ENCODE measurements at places on chromosomes 5 and 9. TPM values are rescaled to one million over a fixed set of nuclear protein-coding genes. Genes with fewer than 3 reads are reported as not detected.

The TAF1L gene
- polyA plus RNA-seq: 0.22 TPM

- peak; percentile 84 for DNase-seq
- H3K27ac ChIP-seq: no peak overlapping the region
- peaks cover 6% of the 10 kb centered on the region for H3K4me1 ChIP-seq
- H3K36me3 ChIP-seq: no peaks in the 10 kb centered on the region
- no peak overlapping the region for H3K4me3 ChIP-seq
Measured at GRCh38 chr5:142151436-142152383, 43.1 kb downstream of the NDFIP1 start.

The CSF1R gene
- polyA plus RNA-seq: 25.7 TPM

DNA sequence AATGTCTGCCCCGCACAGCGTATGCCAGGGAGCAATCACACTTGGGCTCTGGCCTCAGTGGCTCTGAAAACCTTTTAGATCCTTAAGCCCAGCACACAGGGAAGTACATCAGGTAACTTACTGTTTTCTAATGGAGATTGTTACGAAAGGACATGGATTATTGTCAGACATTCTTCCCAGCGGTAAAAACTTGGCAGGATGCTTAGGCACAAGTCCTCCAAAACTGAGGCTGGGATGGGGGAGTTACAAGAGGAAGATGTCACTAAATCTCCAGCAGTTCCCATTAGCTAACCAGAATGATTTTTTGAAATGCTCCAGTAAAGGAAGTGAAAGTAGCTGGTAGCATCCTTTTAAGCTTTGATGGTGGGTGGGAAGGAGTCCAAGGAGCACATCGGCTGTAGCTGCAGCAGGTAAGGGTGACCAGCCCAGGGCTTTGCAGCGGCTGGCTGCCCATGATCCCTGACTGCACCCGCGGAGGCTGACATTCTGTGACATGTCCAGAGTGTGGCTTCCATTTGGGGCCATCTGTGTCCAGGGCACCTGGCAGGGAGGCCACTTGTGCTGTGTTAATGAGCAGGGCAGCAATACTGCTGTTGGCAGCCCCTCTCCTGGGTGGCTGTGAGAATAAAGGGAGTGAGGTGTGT lies 165.8 kb downstream of the GADD45G start:
- H3K27ac ChIP-seq: no peak overlapping the region
- no peaks in the 10 kb centered on the region for H3K27me3 ChIP-seq
- DNase-seq: no peak
- H3K4me3 ChIP-seq: no peak overlapping the region
- H3K4me1 ChIP-seq: peaks cover 5% of the 10 kb centered on the region
- no peaks in the 10 kb centered on the region for H3K36me3 ChIP-seq

GRCh38 chr9:123335193-123335985 lies 20.6 kb upstream of the CRB2 start:
- DNase-seq: peak; percentile 64
- peaks cover 16% of the 10 kb centered on the region for H3K4me1 ChIP-seq
- H3K27me3 ChIP-seq: no peaks in the 10 kb centered on the region
- no peak overlapping the region for H3K4me3 ChIP-seq

GRCh38 chr5:65014769-65015168 lies 246.0 kb downstream of the CWC27 start:
- no peaks in the 10 kb centered on the region for H3K27me3 ChIP-seq
- H3K36me3 ChIP-seq: no peaks in the 10 kb centered on the region
- DNase-seq: no peak
- H3K4me3 ChIP-seq: no peak overlapping the region
- no peak overlapping the region for H3K27ac ChIP-seq
- no peaks in the 10 kb centered on the region for H3K4me1 ChIP-seq

GRCh38 chr5:98482321-98483300 lies 290.9 kb upstream of the RGMB start:
- no peak overlapping the region for H3K4me3 ChIP-seq
- H3K36me3 ChIP-seq: no peaks in the 10 kb centered on the region

DNA sequence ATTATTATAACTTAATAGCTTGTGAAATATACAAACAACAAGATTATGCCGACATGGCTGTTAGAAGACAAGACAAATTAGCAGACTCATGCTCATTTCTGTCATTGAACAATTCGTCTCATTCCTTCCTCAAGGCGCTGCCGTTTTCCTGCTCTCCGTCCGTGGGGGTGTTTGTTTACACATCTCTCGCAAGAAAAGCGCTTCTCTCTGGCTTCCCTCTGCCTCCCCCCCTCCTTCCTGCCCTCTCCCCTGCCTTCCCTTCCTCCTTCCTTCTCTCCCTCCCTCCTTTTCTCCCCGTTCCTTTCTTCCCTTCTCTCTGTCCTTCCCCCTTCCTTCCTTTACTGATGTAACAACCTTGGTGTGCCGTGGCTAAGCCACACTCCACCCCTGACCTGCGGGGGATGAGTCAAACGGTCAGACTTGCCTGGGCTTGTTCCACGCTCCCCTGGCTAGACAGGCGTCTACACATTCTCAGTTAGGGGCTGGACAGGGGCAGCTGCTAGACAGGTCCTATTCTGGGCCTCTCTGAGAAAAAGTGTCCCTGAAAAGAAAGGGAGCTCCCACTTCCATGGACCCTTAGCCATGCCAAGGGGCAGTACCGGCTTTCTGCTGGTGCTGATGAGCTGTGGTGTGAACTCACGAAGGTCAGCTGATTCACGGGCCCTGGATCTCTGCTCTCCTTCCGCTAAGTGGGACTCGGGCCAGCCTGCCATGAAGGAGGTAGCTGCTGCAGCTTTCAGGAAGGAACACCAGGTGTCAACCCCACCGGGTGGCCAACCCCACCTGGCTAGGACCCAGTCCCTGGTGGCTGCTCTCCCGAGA lies 32.0 kb upstream of the SPTLC1 start:
- H3K4me1 ChIP-seq: peaks cover 12% of the 10 kb centered on the region
- DNase-seq: peak; percentile 22
- peak overlapping the region; percentile 70 for H3K27ac ChIP-seq
- H3K27me3 ChIP-seq: no peaks in the 10 kb centered on the region
- no peaks in the 10 kb centered on the region for H3K36me3 ChIP-seq

GRCh38 chr5:35668794-35669193 lies 51.1 kb downstream of the SPEF2 start:
- no peak overlapping the region for H3K27ac ChIP-seq
- no peak for DNase-seq
- no peak overlapping the region for H3K4me3 ChIP-seq
- H3K36me3 ChIP-seq: no peaks in the 10 kb centered on the region
- no peaks in the 10 kb centered on the region for H3K27me3 ChIP-seq

- no peaks in the 10 kb centered on the region for H3K27me3 ChIP-seq
- no peak for DNase-seq
- H3K27ac ChIP-seq: no peak overlapping the region
- H3K4me1 ChIP-seq: no peaks in the 10 kb centered on the region
Measured at GRCh38 chr9:27258662-27259061, 38.3 kb downstream of the EQTN start.

DNA sequence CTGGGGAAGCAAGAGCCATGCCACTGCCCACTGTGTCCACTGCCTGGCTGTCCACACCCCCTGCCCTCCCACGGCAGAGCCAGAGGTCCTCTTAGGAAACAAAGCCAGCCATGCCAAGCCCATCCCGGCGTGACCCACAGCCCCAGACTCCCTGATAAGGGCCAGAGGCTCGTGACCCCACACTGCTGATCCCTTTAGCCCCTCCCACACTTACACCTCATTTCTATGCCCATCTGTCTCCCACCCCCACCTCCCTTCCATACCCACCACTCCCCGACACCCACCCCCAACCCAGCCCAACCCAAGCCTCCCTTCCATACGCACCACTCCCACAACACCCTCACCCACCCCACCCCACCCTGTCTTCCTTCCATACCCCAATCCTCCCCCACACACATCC lies 17.3 kb downstream of the PTGES start:
- peaks cover 5% of the 10 kb centered on the region for H3K4me1 ChIP-seq
- H3K27ac ChIP-seq: no peak overlapping the region
- no peaks in the 10 kb centered on the region for H3K27me3 ChIP-seq
- no peaks in the 10 kb centered on the region for H3K36me3 ChIP-seq
- no peak for DNase-seq

DNA sequence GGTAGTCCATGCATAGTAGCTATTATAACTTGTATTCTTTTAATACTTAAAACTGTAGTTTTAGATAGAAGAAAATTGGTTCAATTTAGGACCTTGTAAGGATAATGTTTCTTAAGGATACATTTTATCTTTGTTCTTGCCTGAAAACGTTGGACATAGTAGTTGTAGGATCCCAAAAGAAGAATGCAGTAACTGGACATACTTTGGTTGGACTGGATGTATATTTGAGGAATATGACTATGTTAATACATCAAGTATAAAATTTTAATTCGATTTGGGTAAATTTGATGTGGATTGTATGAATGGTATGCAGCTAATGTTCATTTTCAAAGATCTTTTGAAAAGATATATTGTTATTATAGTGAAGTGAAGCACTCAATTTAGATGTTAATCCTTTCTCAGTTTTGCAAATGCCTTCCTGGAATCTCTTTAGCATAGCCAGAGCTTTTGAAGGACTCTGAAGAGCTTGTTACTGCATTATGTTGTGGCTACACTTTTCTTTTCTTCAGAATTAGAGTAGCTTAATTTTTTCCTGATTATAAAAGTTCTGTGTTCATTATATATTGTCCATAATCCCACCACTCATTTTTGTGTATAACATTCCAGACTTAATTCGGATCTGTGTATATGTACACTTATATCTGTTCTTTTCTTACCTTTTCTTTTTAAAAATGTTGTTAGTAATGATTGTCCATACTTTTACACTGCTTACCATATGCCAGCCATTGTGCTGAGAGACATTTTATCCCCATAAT lies 41.2 kb downstream of the LRRTM2 start:
- no peaks in the 10 kb centered on the region for H3K4me1 ChIP-seq
- H3K4me3 ChIP-seq: no peak overlapping the region
- DNase-seq: no peak
- no peak overlapping the region for H3K27ac ChIP-seq
- no peaks in the 10 kb centered on the region for H3K36me3 ChIP-seq

GRCh38 chr9:81600631-81601030 lies 88.7 kb downstream of the TLE1 start:
- DNase-seq: no peak
- H3K27ac ChIP-seq: no peak overlapping the region
- no peaks in the 10 kb centered on the region for H3K27me3 ChIP-seq
- no peak overlapping the region for H3K4me3 ChIP-seq

The CDK9 gene
- polyA plus RNA-seq: 56.0 TPM

DNA sequence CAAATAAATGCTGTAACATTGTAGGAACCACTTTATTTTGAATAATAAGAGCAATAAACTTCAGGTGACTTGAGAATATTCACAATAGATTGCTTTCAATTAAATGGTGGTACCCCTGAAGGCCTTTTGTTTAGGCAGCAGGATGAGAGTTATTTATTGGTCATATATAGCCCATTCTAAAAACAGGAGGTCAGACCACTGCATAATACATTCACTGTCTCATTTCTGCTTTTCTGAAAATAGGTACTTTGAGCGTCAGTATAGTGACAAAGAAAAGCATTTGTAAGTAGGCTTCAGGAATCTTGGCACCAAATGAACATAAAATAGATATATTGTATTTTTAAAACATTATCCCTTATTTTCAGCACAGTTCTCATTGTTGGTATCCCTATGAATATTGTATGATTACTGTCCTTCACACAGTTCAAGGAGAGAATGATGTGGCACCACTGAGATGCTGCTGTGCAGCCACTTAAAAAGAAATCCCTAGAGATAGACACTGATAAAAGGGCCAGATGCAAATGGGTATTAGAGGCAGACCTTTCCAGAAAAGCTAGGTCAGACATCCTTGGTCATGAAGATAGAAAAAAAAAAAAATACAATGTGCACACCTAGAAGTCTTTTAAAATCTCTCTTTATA lies 381.8 kb upstream of the ST8SIA4 start:
- DNase-seq: no peak
- no peaks in the 10 kb centered on the region for H3K27me3 ChIP-seq
- no peaks in the 10 kb centered on the region for H3K36me3 ChIP-seq
- H3K27ac ChIP-seq: no peak overlapping the region
- H3K4me1 ChIP-seq: no peaks in the 10 kb centered on the region

DNA sequence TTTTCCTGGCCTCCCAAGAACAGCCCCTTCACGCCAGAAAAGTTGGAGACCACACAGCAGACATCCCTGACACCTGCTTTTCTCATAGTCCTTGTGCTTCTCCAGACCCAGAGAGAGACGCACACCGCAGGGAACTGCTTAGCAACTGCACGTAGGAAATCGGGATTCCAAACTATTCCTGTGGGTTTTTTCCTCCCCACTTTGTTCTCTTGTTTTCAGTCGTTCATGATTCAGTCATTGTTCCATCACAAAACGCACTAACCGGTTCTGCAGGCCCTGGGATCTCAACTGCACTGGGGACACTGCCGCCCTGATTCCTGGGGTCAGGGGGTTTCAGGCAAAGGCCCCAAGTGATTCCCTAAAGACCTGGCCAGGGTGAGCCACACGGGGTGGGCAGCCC lies 588.0 kb upstream of the KLF4 start:
- no peaks in the 10 kb centered on the region for H3K36me3 ChIP-seq
- no peaks in the 10 kb centered on the region for H3K27me3 ChIP-seq
- no peak for DNase-seq
- H3K4me3 ChIP-seq: no peak overlapping the region
- no peaks in the 10 kb centered on the region for H3K4me1 ChIP-seq
- no peak overlapping the region for H3K27ac ChIP-seq

- H3K4me3 ChIP-seq: no peak overlapping the region
- no peak overlapping the region for H3K27ac ChIP-seq
- H3K36me3 ChIP-seq: no peaks in the 10 kb centered on the region
- no peaks in the 10 kb centered on the region for H3K4me1 ChIP-seq
Measured at GRCh38 chr9:130027533-130028365, 15.2 kb downstream of the FNBP1 start.

- DNase-seq: no peak
- no peak overlapping the region for H3K27ac ChIP-seq
- H3K27me3 ChIP-seq: no peaks in the 10 kb centered on the region
- H3K36me3 ChIP-seq: no peaks in the 10 kb centered on the region
- no peak overlapping the region for H3K4me3 ChIP-seq
Measured at GRCh38 chr5:17182981-17183380, 34.5 kb upstream of the BASP1 start.

The ZFP2 gene
- polyA plus RNA-seq: 6.8 TPM

GRCh38 chr5:78606241-78606640 lies 42.3 kb downstream of the LHFPL2 start:
- no peak for DNase-seq
- H3K27me3 ChIP-seq: no peaks in the 10 kb centered on the region
- no peak overlapping the region for H3K27ac ChIP-seq
- no peak overlapping the region for H3K4me3 ChIP-seq
- no peaks in the 10 kb centered on the region for H3K4me1 ChIP-seq

- H3K27me3 ChIP-seq: no peaks in the 10 kb centered on the region
- H3K36me3 ChIP-seq: no peaks in the 10 kb centered on the region
- DNase-seq: no peak
- H3K4me3 ChIP-seq: no peak overlapping the region
- peak overlapping the region; percentile 42 for H3K27ac ChIP-seq
Measured at GRCh38 chr5:150619359-150620230, 20.9 kb upstream of the SYNPO start.

DNA sequence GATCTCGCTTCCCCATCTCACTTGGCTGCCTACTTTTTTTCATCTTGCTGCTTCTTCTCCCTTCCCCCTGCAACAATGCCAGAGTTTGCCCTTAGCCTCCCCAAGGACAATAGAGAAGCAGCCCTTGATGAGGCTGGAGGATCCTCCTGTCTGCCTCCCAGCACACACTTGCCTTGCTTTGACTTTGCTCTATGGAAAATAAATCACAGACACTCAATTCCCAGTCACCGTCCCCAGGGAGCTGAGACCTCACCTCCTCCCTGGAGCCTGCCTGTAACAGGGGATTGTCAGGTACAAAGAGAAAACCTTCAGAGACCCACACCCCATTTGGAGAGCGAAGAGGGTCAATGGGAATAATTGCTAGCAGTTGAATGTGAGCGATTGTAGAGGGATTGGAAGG lies 242.1 kb upstream of the ZNF462 start:
- no peak overlapping the region for H3K27ac ChIP-seq
- no peak for DNase-seq
- no peaks in the 10 kb centered on the region for H3K4me1 ChIP-seq
- H3K27me3 ChIP-seq: no peaks in the 10 kb centered on the region
- H3K36me3 ChIP-seq: no peaks in the 10 kb centered on the region
- no peak overlapping the region for H3K4me3 ChIP-seq

The GARIN3 gene
- not detected for polyA plus RNA-seq

The MTREX gene
- 106 TPM for polyA plus RNA-seq
